ENCODE measurements at places on chromosomes 3 and 15. TPM values are rescaled to one million over a fixed set of nuclear protein-coding genes. Genes with fewer than 3 reads are reported as not detected.

Gene APOD
- total RNA-seq, result 0.23 TPM

Gene LIPC
- not detected for total RNA-seq

Gene CDHR4
- total RNA-seq, result not detected

Gene UROC1
- total RNA-seq, result not detected

Gene TPRA1
- 38.4 TPM for total RNA-seq

Gene PLA2G4E
- 0.27 TPM for total RNA-seq

Gene EBLN2
- total RNA-seq, result 1.0 TPM

Gene CHRM5
- not detected for total RNA-seq

Gene EIF3J
- total RNA-seq, result 21.0 TPM

Gene NEK11
- total RNA-seq, result 7.7 TPM

Gene IMPG2
- 0.04 TPM for total RNA-seq

Gene MYZAP
- total RNA-seq, result 3.4 TPM

Gene SHC4
- 0.04 TPM for total RNA-seq

Gene TRIP4
- total RNA-seq, result 6.8 TPM

Gene HDAC11
- 14.8 TPM for total RNA-seq

Gene ILDR1
- total RNA-seq, result 0.55 TPM

Gene RASGRF1
- not detected for total RNA-seq

Gene CTDSPL
- total RNA-seq, result 39.4 TPM

Gene CCDC32
- 22.9 TPM for total RNA-seq

Gene ABHD5
- 20.1 TPM for total RNA-seq

Gene CTXN2
- not detected for total RNA-seq

Gene EFHB
- not detected for total RNA-seq

Gene CLDN16
- total RNA-seq, result not detected

Gene BLM
- 9.9 TPM for total RNA-seq

Gene STAB1
- under 0.01 TPM for total RNA-seq

Gene CELSR3
- total RNA-seq, result 1.0 TPM

All from hair follicular keratinocyte (primary cell).